ENCODE measurements at places on chromosomes 6 and 20.

DNA sequence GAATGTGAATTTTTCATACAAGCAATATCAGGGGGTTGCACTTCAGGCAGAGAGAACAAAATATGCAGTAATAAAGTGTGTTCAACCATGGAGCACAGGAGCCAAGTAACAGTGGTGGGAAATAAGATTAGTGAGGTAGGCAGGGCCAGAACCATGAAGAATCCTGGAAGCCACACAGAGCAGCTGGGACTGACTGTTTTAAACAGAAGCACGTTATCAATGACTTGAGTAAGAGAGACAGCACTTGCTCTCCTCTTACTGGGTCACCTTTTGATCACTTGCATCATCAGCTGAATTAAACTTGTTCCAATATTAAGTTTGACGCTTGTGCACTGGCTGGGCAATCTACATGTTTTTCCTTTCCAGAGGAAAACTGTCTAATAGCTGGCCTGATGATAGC lies 238.5 kb downstream of the TBX18 start:
- no peak for DNase-seq

- no peak for DNase-seq
These were observed 37.0 kb upstream of the AIG1 start for GRCh38 chr6:143023695-143024094.

- no peak for DNase-seq
These were observed 112.2 kb upstream of the TNFAIP3 start for GRCh38 chr6:137754866-137755265.

DNA sequence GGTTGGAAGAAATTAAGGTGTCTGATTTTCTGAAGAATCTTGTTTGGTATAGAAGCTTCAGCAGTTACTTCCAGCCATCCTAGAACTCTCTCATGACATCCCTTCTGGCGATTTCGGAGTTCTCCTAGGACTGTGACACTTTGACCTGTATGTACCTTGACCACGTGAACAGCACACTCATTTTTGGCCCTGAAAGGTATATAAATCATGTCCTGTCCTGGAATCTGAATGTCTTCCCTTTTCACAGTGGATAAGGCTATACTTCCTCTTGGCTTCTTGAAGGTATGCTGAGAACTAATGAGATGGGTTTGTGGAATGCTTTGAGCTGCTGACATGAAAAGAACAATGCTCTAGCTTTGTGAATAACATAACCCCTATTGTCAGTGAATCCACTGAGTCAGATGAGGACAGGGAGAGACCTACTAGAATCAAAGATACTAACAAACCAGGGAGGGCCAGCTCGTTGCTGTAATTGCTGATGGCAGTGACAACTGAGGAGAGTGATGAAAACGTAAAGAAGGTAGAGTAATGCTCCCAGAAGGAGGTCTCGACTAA lies 6.0 kb upstream of the ZDHHC14 start:
- no peak for DNase-seq

DNA sequence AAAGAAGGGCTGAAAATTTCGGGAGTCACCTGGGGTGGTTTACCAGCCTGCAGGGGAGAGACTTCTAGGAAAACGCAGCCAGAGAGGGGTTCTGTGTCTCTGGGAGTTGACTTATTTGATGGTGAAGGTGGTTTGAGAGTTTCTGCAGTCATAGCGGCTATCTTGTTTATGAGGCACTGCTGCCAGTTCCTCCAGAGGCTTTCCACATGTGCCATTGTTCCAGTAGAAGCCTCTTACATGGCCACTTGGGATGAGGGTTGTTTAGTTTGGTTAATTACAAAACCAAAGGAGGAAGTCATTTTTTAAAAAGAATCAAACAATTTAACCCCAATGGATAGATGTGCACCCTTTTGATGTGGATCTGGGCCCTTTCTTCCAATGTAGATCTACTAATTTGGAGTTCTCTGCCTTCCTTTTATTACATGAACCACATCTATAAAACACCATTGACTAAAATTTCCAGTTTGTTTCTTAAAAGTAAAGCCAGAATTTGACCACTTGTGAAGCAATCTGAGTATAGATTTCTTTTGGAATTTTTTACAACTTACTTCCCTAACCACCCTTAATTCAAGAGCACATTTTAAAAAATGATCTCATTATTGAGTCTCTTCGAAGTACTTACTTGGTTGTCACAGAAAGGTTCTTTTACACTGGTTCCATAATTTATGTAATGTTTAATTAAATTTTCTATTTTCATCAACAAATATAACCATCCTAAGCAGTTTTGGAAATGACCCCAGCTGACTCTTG lies 97.6 kb downstream of the TCP11 start:
- DNase-seq, result no peak

DNA sequence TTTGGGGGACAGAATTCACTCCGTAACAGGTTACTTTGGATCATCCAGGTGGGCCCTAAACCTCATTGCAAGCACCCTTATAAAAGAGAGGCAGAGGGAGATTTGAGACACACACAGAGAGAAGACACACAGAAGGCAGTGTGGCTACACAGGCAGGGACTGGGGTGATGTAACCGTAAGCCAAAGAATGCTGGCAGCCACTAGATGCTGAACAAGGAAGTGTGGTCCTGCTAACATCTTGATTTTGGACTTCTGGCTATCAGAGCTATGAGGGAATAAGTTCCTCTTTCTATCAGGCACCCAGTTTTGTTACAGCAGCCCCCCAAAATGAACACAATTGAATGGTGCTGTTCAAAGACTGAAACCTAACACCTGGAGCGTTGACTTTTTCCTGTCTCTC lies 191.3 kb upstream of the MYLIP start:
- no peak for DNase-seq

DNA sequence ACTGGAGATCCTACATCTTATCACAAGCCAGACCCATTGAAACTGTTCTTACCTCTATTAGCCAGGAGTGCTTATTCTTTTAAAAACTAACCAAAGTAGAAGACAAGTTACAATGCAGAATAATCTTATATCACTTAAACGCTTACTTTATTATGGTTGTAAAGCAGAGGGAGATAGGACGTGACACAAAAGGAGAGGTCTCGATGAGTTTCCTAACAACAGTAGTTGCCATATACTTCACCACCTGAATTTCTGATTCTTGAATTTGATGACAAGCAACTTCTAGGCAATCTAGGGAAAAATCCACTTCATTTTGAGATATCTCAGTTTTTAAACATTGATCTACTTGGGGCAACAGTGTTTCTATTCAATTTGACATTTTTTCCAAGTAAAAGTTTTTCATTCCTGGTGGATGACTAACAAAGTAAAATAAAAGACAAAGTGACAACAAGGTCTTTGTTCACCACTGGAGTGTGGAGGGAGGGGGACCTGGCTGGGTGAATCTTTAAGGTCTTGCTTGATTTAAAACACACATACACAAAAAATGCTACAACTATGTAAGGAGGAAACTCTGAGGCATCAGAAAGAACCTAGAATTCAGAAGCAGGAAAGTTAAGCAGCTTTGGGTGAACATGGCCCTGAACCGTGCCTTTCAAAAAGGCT lies 110.9 kb downstream of the SMLR1 start:
- DNase-seq, result no peak

DNA sequence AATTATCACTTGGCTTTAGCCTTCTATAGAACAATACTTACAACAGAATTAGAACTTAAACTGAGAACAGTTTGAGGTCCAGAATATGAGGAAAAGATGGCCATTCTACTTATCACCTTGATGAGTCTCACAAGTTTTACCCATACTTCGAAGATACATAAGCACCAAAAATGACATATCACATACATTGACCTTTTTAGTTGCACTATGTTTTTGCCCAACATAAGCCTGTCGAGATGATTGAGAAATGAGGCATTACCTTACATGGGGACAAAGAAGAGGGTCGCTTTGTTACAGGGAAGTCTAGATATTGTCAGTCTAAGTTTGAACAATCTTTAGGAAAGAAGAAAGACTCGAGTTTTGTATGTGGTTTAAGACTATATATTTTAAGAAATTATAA lies 48.4 kb upstream of the MEI4 start:
- DNase-seq, result no peak

- no peak for DNase-seq
These were observed 13.4 kb downstream of the PRKN start for GRCh38 chr6:162713974-162714780.

DNA sequence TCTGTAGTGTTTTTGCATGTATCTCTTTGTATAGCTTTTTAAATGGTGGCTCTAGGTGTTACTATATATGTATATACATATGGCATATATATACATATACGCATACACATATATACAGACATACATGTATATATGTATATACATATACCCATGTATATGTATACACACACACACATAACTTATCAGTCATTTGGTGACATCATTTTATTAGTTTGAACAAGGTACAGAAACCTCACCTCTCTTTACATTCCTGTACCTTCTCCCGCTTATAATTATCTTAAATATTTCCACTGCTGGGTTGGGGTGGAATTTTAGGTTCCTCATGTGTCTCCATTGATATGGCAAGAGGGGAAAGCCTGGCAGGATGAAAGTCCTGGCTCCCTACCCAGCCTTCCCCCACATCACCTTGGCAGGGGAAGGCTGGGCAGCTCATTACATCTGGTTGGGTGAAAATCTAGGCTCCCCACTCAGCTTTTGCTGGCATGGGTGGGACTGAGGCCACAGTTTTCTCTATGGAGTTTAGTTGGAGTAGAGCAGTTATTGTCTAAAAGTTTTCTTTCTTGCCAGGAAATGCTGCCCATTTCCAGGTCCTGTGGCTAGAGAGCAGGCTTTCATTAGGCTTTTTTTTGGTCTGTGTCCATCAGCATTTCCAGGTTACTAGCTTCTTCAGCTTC lies 7.6 kb downstream of the GLO1 start:
- no peak for DNase-seq

- no peak for DNase-seq
These were observed 67.3 kb downstream of the ZNF292 start for GRCh38 chr6:87222676-87223075.

DNA sequence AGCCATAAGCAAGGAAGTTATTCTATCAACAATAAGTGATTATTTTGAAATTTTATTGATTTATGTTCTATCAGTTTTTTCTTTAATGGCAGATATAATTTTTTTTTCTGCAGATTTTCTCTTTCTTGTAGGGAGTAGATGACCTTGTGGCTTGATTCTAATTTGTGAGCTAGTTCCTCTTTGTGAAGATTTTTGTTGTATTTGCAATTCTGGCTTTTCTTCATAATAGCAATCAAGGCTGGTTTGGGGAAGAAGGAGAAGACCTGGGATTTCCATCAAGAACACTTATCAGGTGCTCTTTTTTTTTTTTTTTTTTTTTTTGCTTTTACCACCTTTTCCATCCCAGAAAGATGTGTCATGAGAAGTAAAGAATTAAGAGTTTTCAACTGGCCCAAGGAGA lies 324.2 kb upstream of the MAN1A1 start:
- no peak for DNase-seq

- DNase-seq, result no peak
These were observed 156.4 kb upstream of the AKIRIN2 start for GRCh38 chr6:87858440-87858839.

DNA sequence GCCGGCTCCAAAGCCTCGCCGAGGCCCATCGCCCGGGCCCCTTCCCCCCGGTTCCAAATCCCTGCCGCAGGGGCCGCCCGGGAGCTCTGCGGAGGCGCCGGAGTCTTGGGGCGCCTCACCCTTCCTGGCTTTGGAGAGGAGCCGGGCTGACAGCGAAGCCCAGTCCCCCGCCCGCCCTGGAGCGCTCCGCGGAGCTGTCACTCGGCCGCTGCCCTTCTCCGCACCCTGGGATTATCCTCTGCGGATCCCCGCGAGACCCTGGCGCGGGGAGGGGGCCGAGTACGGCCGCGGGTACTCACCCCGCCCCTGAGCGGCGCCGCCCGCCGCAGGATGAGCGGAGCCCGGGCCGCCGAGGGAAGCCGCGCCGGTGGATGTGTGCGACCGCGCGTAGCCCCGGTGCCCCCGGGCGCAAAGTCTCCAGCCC lies 343 bp downstream of the SNAP91 start:
- DNase-seq, result no peak

DNA sequence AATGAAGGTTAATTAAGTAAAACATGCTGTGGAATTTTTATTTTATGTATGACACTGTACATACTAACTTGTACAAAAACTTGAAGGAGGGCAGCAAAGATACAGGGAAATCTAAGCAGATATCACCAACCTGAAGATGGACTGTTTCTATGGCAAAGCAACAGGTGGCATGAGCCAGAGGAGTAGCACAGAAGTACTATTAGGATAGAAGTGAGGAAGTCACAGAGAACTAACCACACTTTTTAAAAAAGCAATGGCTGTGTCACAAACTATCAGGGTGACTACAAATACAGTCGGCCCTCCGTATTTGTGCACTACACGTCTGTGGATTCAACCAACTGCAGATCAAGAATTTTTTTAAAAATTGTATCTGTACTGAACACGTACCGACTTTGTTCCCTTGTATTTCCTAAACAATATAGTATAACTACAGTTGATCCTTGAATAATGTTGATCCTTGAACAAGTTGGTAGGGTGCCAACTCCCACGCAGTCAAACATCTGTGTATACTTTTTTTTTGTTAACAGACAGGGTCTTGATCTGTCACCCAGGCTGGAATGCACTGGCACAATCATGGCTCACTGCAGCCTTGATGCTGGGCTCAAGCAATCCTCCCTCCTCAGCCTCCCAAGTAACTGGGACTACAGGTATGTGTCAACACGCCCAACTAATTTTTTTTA lies 61.0 kb downstream of the NUDT3 start:
- DNase-seq, result no peak

DNA sequence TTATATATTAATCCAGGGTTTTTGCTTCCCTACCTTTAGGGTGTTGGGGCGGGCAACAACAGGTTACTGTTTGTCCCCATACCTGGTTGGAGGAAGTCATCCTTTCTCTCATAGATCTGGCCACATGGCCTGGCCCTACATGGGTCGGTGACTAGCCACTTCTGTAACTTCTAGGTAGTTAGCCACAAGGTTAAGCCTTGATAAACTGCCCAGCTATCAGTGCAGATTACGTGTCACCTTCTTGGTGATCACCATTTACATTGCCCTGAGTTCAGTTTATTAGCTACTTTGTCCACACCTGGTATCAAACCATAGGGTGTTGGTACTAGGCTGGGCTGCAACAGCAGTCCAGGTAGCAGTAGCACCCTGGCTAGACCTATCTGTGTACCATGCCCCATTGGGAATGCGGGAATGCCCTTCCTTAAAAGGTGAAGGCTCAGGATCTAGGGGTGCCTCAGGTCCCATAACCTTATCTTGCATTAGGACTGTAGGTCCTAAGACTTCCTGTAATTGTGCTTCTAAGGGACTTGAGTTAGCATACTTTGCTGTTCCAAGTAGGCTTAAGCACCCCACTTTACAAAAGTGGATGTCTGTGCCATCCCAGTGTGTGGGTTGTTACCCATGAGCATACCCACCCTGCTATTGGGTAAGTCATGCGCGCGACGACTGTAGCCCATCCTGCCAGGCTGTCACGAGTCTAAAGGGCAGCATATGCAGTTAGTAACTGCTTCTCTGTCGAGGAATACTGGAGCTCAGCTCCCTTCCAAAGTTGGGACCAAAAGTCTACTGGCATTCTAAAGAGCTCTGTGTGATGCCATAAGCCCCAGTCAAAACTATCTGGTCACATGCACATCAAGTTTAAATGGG lies 5.2 kb downstream of the ZKSCAN3 start:
- no peak for DNase-seq
